ENCODE measurements at places on chromosomes 2 and 18.

- DNase-seq: peak; percentile 92
Measured at GRCh38 chr2:217919781-217920351, 82.9 kb downstream of the TNS1 start.

GRCh38 chr2:60509066-60509465, 44.4 kb downstream of the BCL11A start:
- no peak for DNase-seq

DNA sequence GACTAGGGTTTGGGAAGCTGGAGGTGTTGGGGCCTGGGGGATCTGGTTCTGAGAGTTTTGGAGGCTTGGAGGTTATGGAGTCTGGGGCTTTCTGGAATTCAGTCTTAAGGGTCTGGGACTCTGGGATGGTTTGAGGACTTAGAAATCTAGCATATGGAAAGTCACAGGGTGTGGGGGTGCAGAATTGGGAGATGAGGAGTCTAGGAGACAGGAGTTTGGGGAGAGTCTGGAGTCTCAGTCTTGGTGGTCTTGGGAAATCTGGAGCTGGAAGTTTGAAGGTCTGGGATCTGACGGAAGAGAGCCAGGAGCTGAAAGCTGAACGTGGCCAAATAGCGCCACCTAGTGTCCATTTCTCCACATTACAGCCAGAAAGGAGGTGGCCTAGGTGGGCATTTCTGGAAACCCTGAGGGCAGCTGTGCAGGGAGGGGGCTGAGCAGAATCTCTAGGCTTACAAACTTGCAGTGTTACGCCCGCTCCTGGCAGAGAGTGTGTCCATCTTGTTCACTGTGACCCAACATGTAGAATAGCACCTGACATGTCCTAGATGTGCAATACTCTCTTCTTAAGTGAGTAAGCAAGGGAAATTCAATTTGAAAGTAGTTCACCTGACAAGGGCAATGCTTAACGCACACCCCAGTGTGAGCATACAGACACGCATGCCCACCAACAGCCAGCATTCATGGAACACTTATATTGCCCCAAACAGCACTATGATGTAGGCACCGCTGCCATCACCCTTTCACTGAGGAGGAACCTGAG, 204.8 kb downstream of the TFCP2L1 start:
- peak; percentile 57 for DNase-seq

- peak; percentile 66 for DNase-seq
Measured at GRCh38 chr18:50151926-50152325, 43.0 kb downstream of the MYO5B start.

DNA sequence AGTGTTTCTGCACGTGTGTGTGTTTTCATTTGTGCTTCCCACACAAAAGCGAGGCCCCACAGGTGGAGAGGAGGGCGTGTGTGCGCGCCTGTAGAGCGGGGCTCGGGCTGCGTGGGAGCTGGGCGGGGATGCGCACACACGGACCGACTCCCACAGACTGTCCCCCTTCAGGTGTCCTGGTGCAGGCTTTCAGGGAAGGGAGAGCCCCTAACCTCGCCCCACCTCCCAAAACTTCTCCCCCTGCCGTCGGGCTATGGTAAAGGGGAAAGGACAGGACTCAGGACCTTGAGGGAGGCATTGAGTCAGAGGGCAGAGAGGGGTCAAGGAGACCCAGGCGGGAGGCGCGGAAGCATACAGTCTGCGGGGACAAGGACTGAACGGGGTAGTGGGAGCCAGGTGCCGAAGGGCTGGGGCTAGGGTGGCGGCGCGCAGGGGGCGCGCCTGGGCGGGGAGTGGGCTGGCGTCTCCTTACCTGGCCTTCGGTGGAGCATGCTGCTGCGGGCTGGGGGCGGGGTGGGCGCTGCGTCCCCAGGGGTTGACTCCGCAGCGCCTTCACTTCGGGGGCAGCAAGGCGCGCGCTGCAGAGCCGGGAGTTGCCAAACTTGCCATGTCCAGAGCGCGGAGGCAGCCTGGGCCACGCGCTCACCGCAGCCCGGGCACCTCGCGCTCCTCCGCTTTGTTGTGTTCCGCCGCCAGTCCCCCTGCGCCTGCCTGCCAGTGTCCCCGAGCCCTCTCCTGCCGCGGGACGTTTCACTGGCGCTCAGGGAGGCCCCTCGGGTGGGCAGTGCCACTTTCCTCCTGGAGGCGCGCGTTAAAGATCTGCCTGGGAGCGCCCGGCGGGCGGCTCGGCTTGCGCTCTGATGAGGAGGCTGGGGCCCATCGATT, 302.0 kb downstream of the NCKAP5 start:
- peak; percentile 17 for DNase-seq

DNA sequence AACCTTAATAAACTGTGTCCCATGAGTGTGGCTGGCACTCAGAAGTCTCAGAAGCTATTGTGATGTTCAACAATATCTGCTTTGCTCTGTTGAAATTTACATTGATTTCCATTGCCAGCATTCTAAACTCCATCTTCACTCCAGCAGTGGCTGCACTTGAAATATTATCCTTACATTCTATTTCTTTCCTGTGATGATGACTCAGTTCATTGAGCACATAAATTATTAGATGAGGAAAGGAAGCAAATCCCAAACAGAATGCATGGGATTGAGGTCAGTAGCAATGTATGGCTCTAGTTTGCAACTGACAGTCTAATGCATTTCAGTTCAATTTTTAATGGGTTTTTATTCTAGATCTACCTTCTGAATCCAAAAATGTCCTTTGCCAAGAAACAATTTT, 92.4 kb upstream of the TTN start:
- DNase-seq: peak; percentile 64

DNA sequence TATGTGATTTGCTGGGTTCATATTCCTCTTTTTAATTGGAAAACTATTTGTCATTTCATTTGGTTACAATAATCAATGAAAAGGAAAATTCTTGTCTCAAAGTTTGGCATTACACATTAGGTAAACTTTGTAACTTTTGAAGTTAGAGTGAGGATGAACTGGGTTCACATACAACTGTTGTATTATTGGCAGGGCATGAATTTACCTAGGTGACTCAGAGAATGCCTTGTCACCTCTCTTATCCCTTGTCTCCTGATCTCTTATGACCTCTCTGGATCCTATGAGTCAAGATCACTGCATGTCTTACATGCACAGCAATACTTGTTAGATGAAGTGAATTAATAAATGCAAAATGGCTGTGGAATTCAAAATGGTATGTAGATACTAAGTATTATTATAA, 563.4 kb upstream of the GCFC2 start:
- DNase-seq: no peak

DNA sequence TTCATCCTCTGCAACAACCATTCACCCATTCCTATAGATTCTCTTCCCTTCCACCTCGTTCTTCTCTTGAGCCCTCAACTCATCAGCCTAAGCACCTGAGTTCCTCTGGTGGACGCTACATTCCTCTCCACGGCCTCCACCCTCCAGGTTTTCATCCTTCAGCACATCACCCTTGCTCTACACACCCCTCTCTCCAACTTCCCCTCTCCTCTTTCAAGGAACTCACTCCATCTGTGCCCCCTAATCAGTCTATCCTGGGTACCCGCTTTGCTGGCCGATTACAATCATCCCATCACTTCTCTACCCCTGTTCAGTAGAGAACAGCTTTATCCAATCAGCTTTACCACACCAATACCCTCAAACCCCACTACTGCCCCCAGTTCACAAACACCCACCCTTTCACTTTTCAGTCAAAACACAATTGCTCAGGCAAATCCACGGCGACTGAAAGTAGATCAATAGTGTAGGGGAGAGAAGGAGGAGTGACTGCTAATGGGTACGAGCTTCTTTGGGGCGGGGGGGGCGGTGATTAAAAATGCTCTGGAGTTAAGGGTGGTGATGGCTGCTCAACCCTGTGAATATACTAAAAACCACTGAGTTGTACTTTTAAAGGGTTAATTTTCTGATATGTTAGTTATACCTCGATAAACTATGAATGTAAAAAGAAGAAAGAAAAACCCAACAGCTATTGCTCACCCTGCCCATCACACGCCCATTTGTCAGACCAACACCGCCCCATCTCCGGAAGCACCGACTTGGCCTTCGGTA, 857 bp downstream of the DYM start:
- peak; percentile 15 for DNase-seq

- DNase-seq: peak; percentile 33
Measured at GRCh38 chr2:204776781-204777559, 231.7 kb downstream of the PARD3B start.

- no peak for DNase-seq
Measured at GRCh38 chr2:140067661-140068060, 1287.5 kb upstream of the NXPH2 start.

- peak; percentile 43 for DNase-seq
Measured at GRCh38 chr2:39837856-39838453, 58.9 kb upstream of the THUMPD2 start.

DNA sequence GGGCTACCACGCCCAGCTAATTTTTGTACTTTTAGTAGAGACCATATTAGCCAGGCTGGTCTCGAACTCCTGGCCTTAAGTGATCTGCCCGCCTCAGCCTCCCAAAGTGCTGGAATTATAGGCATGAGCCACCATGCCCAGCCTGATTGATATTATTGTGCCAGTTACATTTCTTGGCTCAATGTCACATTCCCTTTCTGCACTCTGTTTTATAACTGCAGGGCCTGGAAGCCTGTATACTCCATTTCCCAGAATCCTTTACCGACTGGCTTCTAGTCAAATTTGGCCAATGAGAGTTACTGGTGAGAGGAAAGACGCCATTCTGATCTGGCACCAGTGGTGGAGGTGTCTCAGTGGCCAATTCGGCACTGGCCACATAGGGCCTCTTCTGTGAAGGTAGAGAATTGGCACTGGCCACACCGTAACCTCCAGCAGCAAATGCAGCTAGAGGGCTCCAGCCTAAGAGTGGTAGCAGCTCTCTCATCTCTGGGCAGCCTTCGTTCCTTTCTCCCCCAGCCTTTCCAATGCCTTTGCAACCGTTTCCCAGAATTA, 16.9 kb upstream of the CFAP36 start:
- no peak for DNase-seq

DNA sequence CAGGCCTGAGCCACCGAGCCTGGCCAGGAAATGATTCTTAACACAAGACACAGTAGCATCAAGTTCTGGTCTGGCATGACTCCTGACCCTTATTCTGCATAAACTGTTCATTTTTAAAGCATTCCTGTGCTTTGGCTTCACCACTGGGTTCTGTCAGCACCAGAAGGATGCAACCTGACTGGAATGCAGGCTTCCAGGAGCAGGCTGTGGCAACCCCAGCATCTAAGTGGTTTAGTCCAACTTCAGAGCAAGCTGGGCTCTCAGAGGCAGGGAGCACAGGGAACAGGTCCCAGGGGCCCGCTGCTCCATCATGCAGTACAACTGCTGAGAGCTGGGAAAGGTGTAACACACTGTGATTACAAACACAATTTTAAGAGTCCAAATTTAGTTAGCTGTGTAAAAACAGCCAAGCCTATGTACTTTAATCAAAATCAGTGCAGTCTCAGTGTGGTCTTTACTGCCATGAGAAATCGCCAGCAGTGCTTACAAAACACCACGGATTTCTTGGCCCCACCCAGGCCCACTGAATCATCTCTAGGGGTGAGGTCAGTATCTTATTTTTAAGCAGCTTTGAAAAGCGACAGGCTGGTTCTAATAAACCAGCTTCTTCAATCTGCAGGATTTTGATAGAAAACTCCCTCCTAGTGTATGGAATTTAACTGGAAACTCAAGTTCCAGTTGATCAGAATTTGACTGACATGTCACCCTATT, 44.4 kb upstream of the TMEM182 start:
- peak; percentile 47 for DNase-seq

DNA sequence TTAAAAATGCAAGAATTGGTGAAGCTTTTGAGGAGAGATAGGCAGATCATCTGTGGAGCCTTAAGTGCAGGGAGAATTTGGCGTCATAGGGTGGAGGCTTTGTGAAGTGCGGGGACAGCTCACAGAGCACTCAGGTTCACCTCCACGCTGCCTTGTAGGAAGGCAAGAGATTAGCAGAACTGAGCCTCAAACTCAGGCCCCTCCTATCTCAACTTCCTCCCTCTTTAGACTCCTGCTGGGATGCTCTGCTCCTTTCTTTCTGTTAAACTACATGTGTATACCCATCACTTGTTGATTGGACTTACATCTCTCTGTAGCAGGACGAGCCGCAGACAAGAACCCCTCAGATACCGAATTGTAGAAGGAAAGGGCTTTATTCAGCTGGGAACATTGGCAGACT, 422.2 kb downstream of the SETBP1 start:
- DNase-seq: no peak

GRCh38 chr2:233142355-233142897, 82.3 kb downstream of the INPP5D start:
- DNase-seq: no peak

DNA sequence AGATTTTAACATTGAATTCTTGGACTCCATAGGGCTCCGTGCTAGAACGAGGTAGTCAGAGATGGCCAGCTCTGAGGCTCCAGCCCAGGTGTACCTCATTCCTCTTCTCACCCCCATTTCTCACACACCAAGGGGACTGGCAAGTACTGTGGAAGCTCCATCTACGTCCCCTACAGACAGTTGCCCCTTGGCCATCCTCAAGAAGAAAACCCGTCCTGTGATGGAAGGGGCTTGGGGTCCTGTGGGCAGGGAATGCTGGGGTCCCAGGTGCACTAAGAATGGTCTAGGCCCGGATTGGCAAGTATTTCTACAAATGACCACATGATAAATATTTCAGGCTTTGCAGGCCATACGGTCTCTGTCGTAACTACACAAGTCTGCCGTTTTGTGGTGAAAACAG, 110.3 kb downstream of the PDCL3 start:
- DNase-seq: no peak

GRCh38 chr2:146982393-146982846, 862.4 kb upstream of the ACVR2A start:
- DNase-seq: peak; percentile 90

DNA sequence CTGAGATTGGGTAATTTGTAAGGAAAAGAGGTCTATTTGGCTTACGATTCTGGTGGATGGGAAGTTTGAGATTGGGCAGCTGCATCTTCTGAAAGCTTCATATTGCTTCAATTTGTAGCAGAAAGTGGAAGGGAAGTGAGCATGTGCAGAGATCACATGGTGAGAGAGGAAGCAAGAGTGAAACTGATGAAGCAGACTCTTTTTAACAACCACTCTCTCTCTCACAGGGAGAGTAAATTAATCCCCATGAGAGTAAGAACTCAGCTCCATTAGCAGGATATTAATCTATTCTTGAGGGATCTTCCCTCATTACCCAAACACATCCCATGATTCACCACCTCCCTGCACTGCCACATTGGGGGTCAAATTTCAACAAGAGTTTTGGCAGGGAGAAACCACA, 298.5 kb upstream of the CELF4 start:
- no peak for DNase-seq

GRCh38 chr18:49071778-49072177, 121.0 kb upstream of the SMAD7 start:
- no peak for DNase-seq

GRCh38 chr2:201779901-201780673, 646 bp downstream of the ALS2 start:
- no peak for DNase-seq
